Testis (tissue), 5 donors: ENCODE measurements at places on chromosomes 5 and 9.

DNA sequence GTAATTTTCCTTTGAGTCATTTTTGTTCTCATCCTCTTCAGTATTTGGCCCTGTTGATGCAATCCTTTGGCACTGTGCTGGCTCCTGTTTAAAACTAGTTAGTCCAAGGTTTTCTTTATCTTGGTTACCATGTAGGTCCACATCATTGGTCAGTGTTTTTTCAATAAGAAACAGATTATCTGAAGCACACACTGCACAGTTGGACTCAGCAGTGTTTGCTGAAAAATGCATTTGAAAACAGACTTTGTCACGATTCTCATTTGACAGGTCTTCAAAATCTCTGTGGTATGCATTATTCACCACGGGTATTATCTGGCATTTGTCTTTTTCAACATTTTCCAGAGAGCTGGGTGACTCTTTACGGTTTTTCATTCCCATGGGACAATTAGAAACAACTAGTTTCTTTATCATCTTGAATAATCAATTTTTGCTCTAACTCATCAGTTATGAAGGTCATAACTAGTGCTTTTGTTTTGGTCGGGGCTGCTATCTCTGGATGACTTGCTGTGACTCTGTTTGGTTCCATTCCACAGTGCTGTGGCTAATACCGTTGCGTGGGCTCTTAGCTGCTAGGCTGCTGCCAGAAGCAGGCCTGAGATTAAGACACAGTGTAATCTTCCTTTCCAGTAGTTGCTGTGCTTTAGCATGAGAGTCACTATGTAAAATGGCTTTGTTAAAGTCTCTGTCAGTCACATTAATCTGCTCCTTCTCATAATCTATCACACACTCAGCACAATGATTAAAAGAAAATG lies 36.2 kb downstream of the NUDT12 start:
- H3K4me3 ChIP-seq = no peak overlapping the region
- peaks cover 5% of the 10 kb centered on the region for H3K4me1 ChIP-seq
- no peak overlapping the region for H3K27ac ChIP-seq

DNA sequence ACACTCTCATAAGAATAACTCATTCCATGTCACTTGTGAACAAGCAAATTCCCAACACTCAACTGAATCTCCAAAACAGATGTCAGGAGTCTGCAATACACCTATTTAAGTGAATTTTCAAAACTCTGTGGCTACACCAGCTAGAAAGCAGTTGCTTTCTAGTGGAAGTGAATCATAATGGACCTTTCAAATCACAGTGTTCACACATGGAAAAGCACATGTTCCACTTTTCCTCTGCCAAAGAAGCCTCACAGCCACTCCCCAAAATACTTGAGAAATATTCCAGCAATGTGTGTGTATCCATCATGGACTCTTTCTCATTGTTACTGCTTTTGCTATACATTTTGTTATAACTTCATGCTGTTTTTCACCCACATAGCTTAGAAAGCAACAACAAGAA lies 17.4 kb downstream of the MARCHF3 start:
- H3K27me3 ChIP-seq = no peaks in the 10 kb centered on the region
- H3K27ac ChIP-seq = no peak overlapping the region
- DNase-seq = no peak
- H3K36me3 ChIP-seq = no peaks in the 10 kb centered on the region

DNA sequence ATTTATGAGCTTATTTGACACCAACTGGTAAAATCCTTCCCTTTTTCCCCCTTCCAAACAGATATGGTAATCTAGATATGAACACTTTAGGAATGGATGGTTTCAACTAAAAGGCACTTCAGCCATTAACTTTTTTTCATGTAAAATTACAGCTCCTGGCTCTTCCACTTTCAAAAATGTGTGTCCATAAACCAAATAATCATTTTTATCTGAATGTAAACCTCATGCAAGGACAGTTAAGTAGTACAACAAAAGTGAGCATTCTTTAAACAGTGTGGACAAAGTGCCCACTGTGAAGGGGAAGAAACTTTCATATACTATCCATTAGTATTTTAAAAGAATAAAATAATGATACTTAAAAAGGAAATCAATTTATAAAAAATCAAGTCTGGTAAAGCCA lies 17.2 kb downstream of the RAB14 start:
- DNase-seq = no peak
- peaks cover 5% of the 10 kb centered on the region for H3K4me1 ChIP-seq
- H3K27me3 ChIP-seq = no peaks in the 10 kb centered on the region
- no peaks in the 10 kb centered on the region for H3K36me3 ChIP-seq

DNA sequence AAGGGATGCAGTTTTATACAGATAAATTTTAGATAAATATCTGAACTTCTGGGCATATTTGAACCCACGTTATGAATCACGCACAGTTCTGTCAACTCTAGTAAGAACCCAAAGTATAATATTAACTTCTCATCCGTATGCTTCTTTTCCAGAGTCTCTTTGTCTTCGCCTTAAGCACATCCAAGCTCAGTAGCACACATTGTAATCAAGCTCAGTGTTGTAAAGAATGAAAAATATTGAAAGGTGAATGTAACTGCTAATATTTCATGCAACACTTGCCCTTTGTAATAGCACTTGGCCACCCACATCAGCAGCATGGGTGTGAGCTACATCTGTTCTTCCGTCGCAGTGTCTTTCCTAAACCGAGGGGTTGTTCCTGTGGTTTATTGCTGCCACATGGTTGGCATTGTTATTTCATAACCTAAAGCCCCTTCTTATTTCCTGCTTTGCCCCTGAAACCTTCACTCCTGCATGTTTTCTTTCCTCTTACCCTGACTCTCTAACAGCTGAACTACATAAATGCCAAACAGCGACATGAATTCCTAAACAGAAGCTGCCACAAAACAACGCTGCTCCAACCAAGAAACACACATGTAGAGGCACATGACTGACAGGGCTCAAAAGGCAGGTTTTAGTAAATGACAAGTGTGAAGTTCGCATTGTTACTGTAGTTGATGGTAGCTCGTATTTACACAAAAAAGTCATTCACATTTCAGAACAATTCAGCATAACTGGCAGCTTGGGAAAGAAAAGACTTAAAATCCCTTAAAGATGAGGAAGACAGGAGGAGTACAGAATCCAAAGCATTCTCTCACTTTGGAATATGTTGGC lies 190.1 kb upstream of the MEF2C start:
- no peaks in the 10 kb centered on the region for H3K36me3 ChIP-seq
- no peak for DNase-seq
- H3K4me1 ChIP-seq = no peaks in the 10 kb centered on the region
- no peak overlapping the region for H3K27ac ChIP-seq
- no peaks in the 10 kb centered on the region for H3K27me3 ChIP-seq

DNA sequence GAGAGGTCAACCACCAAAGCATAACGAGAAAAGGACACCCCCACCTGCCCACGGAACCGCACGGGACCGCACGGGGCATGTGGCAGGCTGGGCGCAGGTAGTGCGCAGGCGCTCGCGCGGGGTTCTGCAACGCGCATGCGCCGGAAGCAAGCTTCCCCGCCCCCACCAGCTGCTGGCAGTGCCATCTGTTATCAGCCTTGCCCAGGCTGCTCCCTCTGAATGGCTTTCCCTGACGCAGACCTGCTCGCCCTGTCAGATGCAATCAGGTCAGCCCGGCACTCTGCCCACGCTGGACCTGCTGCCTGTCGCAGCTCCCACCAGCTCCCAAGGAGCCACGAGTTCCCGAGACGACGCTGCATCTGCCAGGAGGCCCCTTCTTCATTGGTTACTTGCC lies 22.8 kb downstream of the PTCH1 start:
- no peaks in the 10 kb centered on the region for H3K27me3 ChIP-seq
- peak overlapping the region; percentile 52 for H3K4me3 ChIP-seq
- no peaks in the 10 kb centered on the region for H3K36me3 ChIP-seq
- H3K27ac ChIP-seq = no peak overlapping the region

DNA sequence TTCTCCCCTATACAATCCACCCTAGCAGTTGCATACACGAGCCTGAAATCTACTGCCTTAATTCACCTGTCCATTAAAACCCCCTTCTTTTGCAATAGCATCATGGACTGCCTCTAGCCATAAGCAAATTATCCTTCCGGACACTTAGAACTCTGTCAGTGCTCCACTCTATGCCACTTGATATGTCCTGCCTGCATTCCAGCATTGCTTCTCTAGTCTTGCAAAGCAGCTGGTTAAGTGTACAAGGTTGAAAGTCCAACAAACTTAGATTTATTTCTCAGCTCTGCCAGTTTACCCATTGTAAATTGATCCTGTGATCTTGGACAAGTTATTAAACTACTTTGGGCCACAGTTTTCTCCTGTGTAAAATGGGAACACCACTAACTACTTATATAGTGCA lies 197.9 kb downstream of the EPB41L4A start:
- no peaks in the 10 kb centered on the region for H3K27me3 ChIP-seq
- H3K36me3 ChIP-seq = no peaks in the 10 kb centered on the region
- DNase-seq = no peak
- no peak overlapping the region for H3K27ac ChIP-seq

GRCh38 chr5:180330810-180331646 lies 22.1 kb downstream of the GFPT2 start:
- H3K4me3 ChIP-seq = no peak overlapping the region
- H3K27me3 ChIP-seq = no peaks in the 10 kb centered on the region
- no peaks in the 10 kb centered on the region for H3K4me1 ChIP-seq
- no peak overlapping the region for H3K27ac ChIP-seq
- no peak for DNase-seq

DNA sequence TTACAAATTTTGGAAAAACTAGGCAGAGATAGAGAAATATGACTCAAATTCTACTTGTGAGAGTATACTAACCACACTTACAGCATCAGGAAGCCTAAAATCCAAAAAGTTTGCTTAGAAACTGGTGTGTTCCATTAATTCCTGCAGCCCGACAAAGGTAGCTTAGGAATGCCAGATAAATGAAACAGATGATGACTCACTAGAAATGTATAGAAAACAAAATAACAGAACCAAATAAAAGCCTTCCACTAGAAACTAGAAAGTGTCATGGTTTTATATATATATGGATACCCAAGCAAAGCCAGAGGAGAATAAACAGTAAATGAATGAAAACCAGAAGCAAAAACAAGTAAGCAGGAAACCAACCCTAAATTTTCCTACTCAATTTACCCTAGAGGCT lies 272.2 kb upstream of the PRDM9 start:
- H3K4me1 ChIP-seq = no peaks in the 10 kb centered on the region
- no peaks in the 10 kb centered on the region for H3K27me3 ChIP-seq
- DNase-seq = no peak
- H3K36me3 ChIP-seq = no peaks in the 10 kb centered on the region
- no peak overlapping the region for H3K27ac ChIP-seq
- no peak overlapping the region for H3K4me3 ChIP-seq

DNA sequence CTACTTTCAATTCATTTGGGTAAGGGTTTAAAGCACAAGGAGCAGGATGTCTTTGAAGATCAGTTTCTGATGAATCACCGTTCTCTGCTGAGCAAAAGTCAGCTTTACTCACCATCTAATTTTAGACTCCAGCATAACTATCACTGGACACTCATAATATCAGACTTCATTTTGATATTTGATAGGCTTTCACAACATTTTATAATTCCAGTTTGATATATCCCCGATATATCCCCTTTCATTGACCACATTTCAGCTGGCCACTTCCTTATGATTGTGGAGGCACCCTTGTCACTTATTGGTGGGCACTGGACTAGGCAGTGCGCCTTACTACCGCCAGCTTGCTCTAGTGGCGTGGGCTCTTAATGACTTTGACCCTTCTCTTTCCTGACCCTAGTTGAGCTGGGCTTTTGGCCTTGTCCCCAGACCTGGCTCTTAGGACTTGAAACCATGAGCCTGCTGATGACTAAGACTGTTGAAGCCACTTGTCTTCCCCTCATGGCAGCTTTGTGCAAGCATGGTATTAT lies 46.8 kb downstream of the CYSTM1 start:
- no peaks in the 10 kb centered on the region for H3K27me3 ChIP-seq
- H3K27ac ChIP-seq = no peak overlapping the region
- H3K36me3 ChIP-seq = no peaks in the 10 kb centered on the region
- H3K4me3 ChIP-seq = no peak overlapping the region

- no peak for DNase-seq
- no peaks in the 10 kb centered on the region for H3K27me3 ChIP-seq
- no peaks in the 10 kb centered on the region for H3K36me3 ChIP-seq
- H3K4me3 ChIP-seq = no peak overlapping the region
- no peak overlapping the region for H3K27ac ChIP-seq
These were observed 110.4 kb upstream of the GRHPR start for GRCh38 chr9:37311938-37312708.

DNA sequence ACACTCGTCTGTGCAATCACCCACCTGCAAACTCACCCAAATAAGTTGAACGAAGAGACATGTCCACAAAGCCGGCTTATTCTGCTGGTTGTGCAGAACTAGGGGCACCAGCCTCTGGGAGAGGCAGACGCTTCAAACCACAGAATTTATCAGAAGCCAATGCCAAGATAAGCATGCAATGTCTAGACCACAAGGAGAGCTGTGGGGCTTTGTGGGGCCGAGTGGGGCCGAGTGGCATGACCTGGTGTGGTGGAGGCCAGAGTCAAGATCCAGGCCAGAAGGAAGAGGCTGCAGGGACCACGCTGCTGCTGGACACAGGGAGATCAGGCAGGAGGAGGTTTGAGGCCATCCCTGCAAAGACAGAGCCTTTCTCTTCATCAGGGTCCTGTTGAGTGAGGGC lies 259.0 kb downstream of the IRX2 start:
- no peak overlapping the region for H3K4me3 ChIP-seq
- DNase-seq = no peak
- no peaks in the 10 kb centered on the region for H3K4me1 ChIP-seq
- H3K36me3 ChIP-seq = no peaks in the 10 kb centered on the region
- H3K27ac ChIP-seq = no peak overlapping the region
- no peaks in the 10 kb centered on the region for H3K27me3 ChIP-seq

DNA sequence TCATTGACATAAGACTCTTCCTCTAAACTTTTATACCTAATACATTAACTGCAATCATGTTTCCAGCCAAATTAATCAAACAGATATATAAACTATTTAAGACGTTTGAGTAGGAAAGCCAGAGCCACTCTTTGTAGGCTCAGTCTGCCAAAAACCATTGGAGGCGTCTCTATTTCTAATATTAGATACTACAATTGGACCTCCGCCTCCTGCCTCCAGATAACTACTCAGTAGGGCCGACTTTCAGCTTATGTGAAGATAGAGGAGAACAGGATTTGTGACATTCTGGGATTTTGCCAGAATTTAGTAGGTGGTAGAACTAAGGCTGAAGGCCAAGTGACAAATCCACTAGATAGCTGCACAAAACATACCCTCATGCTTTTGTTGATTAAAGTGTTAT lies 463.0 kb downstream of the CETN3 start:
- H3K27me3 ChIP-seq = no peaks in the 10 kb centered on the region
- H3K4me3 ChIP-seq = no peak overlapping the region
- H3K36me3 ChIP-seq = no peaks in the 10 kb centered on the region
